ENCODE measurements at places on chromosomes 6 and 20.

GRCh38 chr20:59781226-59781625, 152.2 kb downstream of the SYCP2 start:
- no peak for DNase-seq

GRCh38 chr6:159983641-159984080, 14.8 kb downstream of the IGF2R start:
- DNase-seq: no peak

- no peak for DNase-seq
These were observed 28.3 kb downstream of the SERPINB6 start for GRCh38 chr6:2942914-2943563.

DNA sequence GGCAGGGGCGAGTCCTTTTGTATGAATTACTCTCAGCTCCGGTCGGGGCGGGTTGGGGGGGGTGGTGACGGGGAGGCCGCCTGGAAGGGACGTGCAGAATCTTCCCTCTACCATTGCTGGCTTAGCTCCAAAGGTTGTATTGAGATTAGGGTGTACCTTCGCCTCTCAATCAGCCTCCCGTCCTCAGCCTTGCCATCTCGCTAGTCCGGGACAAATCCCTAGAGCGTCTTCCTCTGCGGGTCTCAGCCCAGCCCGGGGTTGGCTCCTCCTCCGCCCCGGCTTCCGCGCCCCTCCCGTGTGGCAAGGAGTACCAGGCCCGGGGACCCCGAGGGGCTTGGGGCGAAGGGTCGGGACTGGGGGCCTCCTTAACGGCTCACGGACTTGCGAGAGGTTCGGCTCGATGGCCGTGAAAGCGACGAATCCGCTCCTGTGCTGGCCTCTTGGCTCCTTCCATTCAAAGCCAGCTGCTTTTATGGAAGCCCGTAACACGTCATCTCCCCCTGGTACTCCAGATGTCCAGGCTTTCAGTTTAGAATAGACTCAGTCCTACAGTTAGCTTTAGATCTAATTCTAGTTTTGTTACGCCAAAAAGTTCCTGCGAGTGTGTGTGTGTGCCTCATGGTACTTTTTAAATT, 636 bp upstream of the EEF1A1 start:
- no peak for DNase-seq

GRCh38 chr20:3797592-3798372, 1.7 kb downstream of the CDC25B start:
- no peak for DNase-seq

DNA sequence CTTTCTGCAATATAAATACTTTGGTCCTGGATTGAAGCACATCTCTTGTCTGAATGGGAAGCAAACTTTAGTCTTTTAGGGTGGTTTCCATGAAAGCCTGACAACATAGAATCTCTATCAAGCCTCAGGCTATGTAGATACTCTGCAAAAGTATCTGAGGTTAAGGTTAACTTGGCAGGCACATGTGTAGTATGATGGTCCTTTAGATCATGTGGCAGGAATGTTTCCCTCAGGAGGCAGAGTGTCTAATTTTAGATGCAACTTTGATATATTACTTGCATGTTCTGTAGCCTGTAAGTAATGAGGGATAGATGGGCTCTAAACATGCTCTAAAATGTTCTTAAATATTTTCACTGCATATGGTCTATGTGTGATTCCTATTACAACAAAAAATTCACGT, 8.2 kb downstream of the MYB start:
- no peak for DNase-seq

- DNase-seq: no peak
These were observed 5.8 kb downstream of the HDGFL1 start for GRCh38 chr6:22575190-22575589.

GRCh38 chr6:56532766-56533551, 109.7 kb downstream of the DST start:
- DNase-seq: no peak

GRCh38 chr6:139262519-139263300, 29.1 kb downstream of the TXLNB start:
- DNase-seq: no peak

- no peak for DNase-seq
These were observed 11.1 kb upstream of the FAM83C start for GRCh38 chr20:35303382-35303734.

DNA sequence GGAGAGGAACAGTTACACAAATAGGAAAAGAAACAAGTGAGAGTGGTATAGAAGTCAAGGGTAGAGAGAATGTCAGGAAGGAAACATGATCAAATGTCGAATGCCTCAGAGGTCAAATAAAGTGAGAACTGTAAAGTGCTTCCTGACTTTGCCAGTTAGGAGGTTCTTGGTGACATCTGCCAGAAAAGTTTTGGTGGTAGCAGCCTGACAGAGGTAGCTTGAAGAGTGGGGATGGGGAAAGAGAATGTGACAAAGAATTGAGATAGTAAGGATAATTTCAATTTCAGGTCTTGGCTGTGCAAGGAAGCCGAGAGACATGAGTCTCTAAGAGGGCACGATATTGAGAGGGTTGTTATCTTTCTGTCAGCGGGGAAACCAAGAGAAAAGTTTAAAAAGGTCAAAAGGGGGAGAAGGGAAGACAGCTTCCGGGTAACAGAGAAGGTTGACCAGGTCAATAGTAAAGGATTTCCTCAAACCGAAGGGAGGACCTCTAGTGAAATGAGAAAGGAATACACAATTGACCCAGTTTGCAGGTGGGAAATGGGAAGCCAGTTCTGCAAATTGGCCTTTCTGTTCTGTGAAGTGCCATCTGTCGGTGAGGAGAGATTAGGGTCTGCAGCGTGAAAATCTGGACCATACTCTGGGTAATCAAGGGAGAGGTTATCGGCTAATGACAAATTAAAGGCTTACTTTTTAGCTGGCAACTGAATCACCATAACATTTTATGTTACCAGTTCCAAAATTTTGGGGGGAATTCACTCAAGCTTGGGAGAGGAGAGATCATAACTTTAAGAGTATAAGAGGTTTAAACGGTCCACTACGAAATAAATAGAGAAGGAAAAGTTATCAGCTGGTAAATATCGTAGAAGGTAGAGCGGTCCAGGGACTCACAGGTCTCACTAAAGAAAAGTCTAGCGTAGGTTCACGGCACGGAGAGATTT, 973 bp upstream of the BRD2 start:
- DNase-seq: no peak

- DNase-seq: no peak
These were observed 37.4 kb downstream of the RBM24 start for GRCh38 chr6:17318435-17319165.

DNA sequence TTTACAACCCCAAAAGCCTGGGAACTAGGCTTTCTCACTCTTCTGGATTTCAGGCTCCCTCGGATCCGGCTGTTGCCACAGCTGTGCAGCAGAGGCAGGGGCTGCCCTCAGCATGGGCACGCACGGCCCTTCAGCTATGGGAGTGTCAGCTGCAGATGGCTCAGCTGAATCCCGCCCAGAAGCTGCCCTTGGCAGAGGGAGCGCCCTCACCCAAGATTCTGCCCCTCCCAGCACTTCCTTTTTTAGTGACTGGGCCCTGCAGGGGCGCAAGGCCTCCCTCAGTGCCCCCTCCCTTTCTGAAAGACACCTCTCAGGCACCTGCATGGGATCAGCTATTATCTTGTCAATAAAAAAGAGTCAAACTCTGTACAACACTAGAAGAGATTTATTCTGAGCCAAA, 67.9 kb upstream of the THBS2 start:
- DNase-seq: no peak

GRCh38 chr6:40148882-40149573, 214.8 kb upstream of the MOCS1 start:
- no peak for DNase-seq

DNA sequence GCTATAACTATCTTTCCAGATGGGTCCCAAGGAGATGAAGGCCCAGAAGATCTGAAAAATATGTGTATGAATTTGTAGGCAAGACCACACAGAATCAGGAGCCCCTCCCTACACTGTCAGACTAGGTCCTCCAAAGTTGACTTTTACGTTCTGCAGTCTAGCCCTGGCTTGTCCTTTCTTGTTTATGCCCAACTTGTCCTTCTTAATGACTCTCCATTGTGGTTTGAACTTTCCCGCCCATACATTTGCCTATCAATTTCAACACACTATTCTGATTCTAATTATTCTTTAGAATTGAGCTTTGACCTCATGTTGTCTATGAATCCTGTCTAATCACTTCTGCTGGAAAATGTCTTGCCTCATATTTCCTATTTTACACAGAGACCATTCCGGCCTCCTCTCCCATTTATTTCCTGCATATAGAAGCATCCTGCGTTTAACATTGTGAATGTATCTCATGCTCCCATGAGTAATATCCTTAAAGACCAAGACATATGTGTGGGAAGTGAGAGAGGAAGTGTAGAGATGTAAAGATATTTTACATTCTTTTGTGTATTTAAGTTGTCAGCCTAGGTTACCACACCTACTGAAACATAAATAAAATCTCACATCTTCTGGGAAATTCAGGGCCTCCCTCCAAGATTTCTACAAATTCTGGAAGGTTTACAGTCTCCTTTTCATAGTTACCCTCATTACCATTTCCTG, 348.3 kb downstream of the BCKDHB start:
- DNase-seq: no peak

GRCh38 chr6:12351672-12352071, 61.5 kb downstream of the EDN1 start:
- no peak for DNase-seq

- no peak for DNase-seq
These were observed 314.3 kb upstream of the SUPT3H start for GRCh38 chr6:45692021-45692420.

DNA sequence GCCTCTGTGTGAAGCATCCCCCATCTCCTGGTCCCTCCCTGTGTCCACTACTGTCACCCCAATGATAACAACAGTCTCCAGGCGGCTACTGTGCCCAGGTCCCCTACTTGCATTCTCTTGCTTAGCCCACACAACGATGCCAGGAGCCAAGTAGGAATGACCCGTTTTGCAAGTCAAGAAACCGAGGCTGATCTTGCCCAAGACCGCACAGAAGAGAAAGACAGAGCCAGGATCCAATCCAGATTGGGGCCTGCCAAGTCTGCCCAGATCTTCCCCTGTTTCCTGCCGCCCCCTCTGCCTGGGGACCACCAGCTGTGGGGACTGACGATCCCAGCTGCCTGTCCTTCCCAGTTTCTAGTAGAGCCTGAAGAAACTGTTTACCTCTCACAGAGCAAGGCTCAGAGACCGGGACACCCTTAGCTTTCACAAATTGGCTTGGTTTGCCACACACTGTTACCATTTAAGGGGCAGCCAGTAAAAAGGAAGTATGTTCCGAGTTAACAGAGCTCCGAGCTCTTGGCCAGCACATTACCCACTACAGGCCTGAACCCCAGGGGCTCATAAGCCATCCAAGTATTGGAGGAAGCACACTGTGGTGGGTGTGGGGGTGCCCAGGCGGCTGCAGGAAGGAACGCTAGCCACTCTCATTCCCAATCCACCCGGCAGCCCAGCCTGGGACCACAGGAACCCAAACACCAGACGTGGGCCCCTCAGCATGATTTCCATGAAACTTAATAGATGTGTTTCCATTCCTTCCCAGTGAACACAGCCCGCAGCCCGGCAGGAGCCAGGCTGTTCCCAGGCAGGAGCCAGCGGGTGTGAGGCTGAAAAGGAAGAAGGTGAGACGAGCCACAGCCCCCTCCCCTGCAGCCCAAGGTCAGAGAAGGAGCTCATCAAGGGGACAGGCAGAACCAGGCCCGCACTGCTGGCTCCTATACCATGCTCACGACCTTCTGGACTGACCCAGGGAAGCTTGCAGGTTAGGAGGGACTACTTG, 7.9 kb downstream of the KIAA1755 start:
- no peak for DNase-seq

DNA sequence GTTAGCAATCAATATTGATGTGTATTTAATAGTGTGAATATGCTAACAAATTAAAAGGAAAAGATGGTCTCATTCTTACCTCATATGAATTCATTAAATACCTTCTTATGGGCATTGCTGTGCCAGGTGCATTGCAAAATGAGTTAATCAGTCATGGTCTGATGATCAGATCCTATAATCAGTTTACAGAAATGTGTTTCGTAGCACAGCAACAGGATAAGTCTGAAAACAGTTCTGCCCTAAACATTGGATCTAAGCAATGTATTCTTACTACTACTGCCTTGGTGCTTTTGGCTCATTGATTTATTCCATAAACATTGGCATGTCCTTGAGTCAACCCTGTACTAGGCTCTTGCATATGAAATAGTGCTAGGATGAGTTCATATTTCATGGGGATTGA, 417.0 kb upstream of the JAG1 start:
- no peak for DNase-seq

DNA sequence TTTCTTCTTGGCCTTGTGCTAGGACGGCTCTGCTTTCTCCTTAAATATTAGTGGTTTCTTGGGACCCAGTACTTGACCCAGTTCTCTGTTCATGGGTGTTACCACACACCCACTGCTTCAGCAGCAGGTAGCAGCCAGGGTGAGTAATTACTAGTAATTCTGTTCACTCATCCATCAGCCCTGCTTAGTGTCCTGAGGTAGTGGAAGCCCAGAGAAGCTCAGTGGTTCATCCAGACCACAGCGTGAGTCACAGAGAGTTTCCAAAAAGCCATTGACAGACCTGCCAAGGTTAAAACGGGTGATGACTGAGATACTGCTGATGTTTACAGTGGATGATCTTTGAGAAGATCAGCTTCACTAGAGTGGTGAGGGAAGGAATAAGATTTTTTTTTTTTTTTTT, 51.7 kb upstream of the HINT3 start:
- DNase-seq: no peak

- no peak for DNase-seq
These were observed 4.8 kb downstream of the F13A1 start for GRCh38 chr6:6315660-6316059.

- no peak for DNase-seq
These were observed 43.3 kb downstream of the SNX5 start for GRCh38 chr20:17925141-17925939.

GRCh38 chr6:154783229-154783628, 50.0 kb downstream of the SCAF8 start:
- DNase-seq: no peak

DNA sequence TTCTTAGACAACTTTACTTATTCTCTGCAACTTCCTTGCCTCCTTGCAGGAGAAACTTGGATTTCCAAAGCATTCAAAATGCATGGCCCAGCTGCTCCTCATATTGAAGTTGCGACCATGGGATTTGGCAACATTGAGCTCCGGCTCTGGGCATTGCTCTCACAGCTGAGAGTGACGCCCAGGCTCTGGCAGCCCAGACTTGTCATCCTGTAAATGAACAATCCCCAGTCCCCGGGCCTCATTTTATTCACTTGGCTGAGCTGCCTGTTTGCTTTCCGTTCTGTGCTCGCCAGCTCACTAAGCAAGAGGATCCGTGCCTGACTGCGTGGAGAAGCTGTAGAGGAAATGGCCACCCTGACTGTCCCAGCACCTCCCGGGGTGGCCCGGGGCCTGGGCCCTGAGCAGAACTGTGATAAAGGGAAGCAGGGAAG, 119.5 kb upstream of the CD93 start:
- DNase-seq: no peak

- DNase-seq: no peak
These were observed 4.2 kb downstream of the PLA2G7 start for GRCh38 chr6:46730921-46731461.

DNA sequence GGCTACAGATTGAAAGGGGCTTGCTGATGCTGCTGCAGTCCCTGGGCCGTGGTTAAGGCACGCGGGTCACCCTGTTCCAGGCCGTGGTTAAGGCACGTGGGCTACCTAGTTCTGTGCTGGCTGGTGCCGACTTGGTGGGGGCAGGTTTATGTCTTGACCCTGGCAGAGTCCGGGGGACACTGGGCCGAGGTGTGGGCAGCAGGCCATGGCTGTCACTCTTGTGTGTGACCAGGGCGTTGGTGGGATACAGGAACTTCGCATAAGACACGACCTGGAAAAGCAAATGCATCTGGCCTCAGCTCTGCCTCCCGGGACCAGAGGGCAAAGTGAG, 6.4 kb downstream of the RPS21 start:
- DNase-seq: no peak

- no peak for DNase-seq
These were observed 25.0 kb downstream of the FBXO5 start for GRCh38 chr6:152957796-152958195.
